CMK (cell line): ENCODE measurements at places on chromosomes 7 and 10.

DNA sequence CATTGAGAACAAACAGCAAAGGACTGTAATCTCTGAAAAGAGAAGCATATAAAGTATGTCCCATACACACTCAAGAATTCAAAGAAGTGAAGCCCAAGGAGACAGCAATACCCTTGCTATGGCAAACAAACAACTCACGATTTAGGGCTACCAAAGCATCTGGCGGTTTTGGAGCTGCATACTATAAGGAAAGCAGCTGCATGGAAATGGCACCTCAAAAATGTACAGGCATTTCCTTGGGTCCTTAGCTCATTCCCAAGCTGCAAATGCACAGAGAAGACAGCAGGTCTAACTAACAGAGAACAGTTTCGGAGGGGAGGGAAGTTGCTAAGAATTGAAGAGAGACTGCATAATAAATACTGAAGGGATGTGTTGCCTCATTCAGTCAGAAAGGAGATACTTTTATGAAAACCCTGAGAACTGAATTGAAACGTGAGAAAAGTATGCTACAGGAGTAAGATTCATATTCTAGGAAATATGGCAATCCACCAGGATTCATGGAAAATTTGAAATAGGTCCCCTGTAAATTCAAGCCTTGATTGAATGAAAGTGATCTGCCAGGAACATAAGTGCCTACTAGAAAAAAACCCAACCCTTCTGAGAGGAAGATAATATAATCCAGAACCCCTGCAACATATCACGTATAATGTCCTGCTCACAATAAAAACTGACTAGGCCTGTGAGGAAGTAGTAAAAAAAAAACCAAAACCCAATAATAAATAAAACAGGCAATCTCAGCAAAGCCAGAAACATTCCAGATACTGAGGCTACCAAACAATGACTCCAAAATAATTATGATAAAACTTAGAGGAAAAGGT is 36.4 kb downstream of the CUBN start:
- no peak for DNase-seq

DNA sequence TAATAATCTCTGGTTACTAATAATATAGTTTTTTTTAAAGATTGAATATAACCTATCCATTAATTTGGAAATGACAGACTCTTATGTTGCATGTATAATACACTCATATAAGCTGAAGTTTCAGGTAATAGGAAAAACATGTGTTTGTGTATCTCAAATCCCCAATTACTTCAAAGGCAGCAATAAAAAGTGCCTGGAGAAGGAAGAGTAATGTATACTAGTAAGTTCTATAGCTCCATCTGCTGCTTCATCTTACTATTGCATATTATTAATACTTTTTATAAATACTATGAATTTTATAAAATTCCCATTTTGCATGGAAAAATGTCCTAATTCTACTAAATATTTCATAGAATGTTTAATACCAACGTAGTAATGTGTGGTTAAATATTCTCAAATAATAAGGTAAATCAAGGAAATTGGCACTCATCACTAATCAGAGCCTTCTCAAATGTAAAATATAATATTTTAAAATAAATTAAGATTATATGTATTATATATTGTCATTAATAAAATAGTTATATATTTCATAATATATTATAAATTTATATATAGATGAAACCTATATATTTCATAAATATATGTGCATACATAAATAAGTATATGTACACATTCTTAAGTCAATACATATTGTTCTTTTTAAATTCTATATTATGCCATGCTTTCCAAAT is 311.9 kb downstream of the HGF start:
- DNase-seq, result no peak

- DNase-seq, result no peak
These were observed 97.8 kb downstream of the PAXIP1 start for GRCh38 chr7:154905146-154905545.

GRCh38 chr7:27714831-27715444 is 25.0 kb upstream of the TAX1BP1 start:
- no peak for DNase-seq

- DNase-seq, result no peak
These were observed 109.6 kb downstream of the CPXM2 start for GRCh38 chr10:123781956-123782500.

DNA sequence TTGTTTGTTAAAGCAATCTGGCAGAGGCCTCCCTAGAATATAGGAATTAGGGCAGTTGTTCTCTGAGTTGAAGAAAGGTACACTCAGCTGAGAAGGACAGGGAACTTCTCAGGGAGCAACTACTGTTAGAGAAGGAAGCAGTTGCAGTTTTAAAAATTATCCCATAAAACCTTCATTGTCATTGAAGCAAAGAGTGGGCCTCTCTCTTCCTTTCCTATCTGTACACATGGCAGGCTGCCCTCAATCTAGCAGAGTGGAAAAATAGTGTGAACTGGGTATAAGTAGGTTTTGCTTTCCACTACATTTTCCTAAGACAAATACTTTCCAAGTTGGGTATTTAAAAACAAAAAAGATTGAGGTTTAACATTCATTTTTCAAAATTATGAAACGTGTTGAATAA is 236.7 kb upstream of the KLF14 start:
- DNase-seq, result no peak

- no peak for DNase-seq
These were observed 14.5 kb downstream of the SH2D4B start for GRCh38 chr10:80552151-80552646.

DNA sequence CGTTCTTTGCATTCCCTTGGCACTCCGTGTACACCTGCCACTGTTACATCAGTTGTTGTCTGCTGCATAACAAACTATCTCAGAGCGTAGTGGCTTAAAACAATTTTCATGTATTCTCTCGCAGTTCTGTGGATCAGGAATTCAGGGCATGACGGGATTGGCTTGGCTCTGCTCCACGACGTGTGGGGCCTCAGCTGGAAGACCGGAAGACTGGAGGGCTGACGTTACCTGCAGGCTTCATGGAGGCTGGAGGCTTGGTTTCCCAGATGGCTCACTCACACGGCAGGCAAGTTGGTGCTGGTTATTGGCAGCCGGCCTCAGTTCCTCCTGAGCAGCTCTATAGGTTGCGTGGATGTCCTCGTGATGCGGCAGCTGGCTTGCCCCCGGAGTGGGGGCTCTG is 25.5 kb downstream of the NYAP1 start:
- no peak for DNase-seq

GRCh38 chr10:75388082-75388481 is 13.5 kb downstream of the ZNF503 start:
- no peak for DNase-seq

GRCh38 chr10:30818010-30818660 is 188.6 kb upstream of the LYZL2 start:
- peak; percentile 73 for DNase-seq

- DNase-seq, result no peak
These were observed 128.0 kb upstream of the MBL2 start for GRCh38 chr10:52900593-52900992.
